Activated naive CD8-positive, alpha-beta T cell treated with anti-CD3 and anti-CD28 coated beads for 36 hours (primary cell): ENCODE measurements at places on chromosomes 4 and X. TPM values are rescaled to one million over a fixed set of nuclear protein-coding genes. Genes with fewer than 3 reads are reported as not detected.
A peak's percentile ranks its signal among the peaks of the same experiment; 100 is the strongest.

The PDE5A gene
- not detected for total RNA-seq

DNA sequence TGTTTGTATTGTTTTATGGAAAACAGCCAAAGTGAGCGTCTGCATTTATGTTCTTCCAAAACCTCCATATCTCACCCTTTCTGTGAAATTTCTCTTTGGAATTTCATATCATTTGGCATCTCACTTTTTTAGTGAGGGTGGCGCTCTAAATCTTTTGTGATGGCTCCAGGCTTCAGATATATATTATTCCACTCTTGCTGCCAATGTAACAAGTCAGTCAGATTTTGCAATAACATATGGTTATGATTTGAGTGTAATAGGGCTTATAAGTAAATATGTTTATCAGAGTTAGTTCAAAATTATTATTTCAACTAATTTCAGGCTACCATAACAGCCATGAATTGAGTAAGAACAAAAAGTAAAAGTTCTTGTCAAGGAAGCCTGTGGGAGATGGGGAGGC is 314.7 kb downstream of the PDGFC start:
- no peak for DNase-seq

The NOX1 gene
- total RNA-seq = not detected

DNA sequence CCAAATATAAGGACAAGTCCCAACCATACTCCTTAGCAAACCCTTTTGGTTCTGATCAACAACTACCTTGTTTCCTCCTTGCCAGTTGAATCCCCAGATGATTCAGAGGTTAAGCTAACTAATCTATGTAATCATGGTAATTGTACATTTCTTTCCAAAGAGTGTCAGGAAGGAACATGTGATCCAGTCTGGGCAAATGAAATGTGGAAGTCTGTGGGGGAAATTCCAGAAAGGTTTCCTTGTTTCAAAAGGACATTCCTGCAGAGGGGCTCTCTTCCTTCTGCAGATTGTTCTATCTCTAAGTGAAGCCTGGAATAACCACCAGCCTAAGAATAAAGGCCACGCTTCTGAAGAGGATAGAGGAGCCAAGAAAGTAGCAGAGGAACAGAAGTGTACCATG is 7.0 kb downstream of the PRSS12 start:
- DNase-seq = no peak

- DNase-seq = peak; percentile 69
Observed at GRCh38 chrX:1491851-1492349, 39.2 kb upstream of the ASMTL start.

DNA sequence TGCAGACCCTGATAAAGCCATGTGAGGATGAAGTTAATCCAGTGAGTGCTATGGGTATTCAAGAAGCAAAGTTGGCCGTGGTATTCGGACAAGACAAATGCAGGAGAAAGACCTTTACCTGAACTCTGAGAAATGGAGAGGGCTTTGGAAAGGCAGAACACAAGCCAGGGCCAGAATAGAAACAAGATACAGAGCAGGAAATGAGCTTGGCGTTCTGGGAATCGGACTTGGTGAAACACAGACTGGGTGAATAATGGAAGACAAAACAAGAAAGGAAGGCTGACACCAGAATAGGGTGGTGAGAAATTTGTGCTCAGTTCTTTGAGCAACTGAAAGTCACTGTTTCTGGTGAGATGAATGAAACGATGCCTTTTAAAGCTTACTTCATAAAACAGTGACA is 83.3 kb downstream of the VEGFC start:
- DNase-seq = no peak

The TLR6 gene
- 4.4 TPM for total RNA-seq

DNA sequence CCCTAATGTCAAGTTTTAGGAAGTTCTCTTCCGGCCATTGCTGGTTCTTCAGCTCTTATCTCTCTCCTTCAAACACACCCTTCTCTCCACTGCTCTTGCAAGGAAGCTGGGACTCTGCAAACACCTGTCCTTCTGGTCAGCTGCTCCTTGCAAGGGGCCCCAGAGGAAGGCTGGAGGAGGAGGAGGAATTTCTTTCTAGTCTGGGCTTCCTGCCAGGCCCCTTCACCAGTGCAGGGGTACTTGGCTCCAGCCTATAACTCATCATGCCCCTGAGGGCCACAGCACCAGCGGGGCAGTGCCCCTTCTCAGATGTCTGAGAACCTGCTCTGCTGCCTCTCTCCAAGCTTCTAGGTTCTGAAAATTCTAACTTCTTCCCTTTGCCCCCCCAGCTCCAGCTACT is 46.7 kb downstream of the REELD1 start:
- no peak for DNase-seq

DNA sequence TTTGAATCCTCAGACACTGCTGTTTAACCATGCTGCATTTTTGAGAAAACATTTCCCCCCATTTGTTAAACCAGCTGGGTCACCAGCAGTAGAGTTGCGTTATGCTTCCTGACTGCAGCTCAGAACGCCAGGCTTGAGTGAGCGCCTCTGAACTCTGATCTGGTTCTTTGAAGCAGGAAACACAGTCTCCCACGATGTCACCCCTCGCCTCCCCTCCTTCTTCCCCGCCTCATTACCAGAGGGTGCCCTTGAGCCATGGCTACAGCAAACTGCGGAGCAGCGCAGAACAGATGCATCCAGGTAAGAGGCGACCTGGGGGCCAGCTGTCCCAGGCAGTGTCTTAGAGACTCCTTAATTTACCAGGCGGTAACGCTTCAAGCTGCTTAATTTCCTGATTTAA is 78.4 kb downstream of the REPS2 start:
- no peak for DNase-seq

The CFAP47 gene
- total RNA-seq = not detected

GRCh38 chrX:84240848-84241565 is 53.0 kb upstream of the RPS6KA6 start:
- DNase-seq = no peak

GRCh38 chrX:19886375-19886774 is 1.0 kb downstream of the SH3KBP1 start:
- DNase-seq = no peak

- no peak for DNase-seq
Observed at GRCh38 chrX:96376266-96376665, 308.4 kb upstream of the DIAPH2 start.

- DNase-seq = no peak
Observed at GRCh38 chrX:30572004-30572403, 5.6 kb downstream of the TASL start.

DNA sequence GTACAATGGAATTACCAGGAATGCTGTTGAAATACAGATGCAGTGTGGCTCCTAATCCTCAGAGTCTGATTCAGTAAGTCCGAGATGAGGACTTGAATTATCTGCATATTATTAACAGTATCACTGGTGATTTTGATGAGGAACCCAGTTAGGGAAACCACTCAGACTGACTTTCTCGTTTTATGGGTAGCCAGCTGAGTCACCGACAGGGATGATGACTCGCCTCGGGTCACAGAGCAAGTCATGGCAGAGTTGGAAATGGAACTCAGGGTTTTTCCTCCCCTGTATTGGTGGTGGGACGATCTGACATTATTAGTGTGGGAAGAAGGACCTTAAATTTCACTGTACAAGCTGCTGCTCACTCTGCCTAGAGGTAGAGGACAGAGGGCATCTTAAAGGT is 51.3 kb downstream of the RTL9 start:
- no peak for DNase-seq

DNA sequence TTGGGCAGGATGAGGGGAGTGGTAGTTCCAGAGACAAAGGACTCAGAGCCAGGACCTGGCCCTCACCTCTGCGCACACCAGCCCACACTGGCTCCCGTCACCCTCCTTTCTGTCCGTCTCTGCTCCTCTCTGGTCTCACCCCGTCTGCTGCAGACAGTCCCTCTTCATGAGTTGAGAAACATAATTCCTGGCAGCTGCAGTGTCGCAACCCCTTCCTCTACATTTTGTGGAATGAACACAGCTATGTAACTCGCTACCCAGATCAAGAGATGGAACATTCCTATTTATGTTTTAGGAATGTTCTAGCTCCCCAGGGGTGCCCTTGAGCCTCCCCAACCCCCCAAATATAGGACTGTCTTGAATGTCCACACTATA is 59.3 kb downstream of the SHROOM2 start:
- no peak for DNase-seq

DNA sequence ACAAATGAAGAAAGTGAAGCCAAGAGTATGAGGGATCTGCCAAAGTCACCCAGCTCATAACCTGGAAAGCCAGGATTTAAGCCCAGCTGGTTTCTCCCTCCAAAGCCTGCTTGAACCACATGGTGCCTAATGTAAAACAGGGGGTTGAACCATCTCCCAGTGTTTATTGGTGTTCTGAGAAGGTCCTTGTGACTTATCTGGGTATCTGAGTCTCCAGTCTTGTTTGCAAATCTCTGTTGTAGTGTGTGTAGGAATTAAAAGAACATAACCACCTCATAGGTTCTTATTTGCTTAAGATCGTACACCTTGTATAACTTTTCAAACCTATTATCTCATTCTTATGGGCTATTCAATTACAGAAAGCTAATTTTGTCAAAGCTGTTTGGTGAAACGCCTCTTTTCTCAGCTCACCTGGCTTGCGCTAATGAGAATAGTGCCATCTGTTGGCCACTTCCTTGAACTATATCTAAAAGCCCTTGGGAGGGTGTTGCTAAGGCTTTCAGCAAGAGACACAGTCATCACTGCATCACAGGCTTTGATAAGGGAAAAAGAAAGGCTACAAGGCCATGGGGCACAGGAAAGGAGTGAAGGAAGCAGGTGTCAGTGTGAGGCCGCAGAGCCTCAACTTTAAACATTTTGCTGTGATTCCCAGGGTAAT is 34.0 kb downstream of the ETDB start:
- DNase-seq = peak; percentile 20

The DCAF12L2 gene
- total RNA-seq = not detected

The TMPRSS11F gene
- not detected for total RNA-seq

The HELT gene
- not detected for total RNA-seq

- DNase-seq = no peak
Observed at GRCh38 chrX:107480272-107480671, 30.8 kb downstream of the FRMPD3 start.
